Cortex of kidney (tissue), 1 donor: ENCODE measurements at places on chromosomes 1 and 21.

GRCh38 chr21:15856813-15857212 lies 127.0 kb downstream of the USP25 start:
- no peak for DNase-seq

- no peak for DNase-seq
Measured at GRCh38 chr1:207860531-207860930, 50.4 kb downstream of the CD34 start.

DNA sequence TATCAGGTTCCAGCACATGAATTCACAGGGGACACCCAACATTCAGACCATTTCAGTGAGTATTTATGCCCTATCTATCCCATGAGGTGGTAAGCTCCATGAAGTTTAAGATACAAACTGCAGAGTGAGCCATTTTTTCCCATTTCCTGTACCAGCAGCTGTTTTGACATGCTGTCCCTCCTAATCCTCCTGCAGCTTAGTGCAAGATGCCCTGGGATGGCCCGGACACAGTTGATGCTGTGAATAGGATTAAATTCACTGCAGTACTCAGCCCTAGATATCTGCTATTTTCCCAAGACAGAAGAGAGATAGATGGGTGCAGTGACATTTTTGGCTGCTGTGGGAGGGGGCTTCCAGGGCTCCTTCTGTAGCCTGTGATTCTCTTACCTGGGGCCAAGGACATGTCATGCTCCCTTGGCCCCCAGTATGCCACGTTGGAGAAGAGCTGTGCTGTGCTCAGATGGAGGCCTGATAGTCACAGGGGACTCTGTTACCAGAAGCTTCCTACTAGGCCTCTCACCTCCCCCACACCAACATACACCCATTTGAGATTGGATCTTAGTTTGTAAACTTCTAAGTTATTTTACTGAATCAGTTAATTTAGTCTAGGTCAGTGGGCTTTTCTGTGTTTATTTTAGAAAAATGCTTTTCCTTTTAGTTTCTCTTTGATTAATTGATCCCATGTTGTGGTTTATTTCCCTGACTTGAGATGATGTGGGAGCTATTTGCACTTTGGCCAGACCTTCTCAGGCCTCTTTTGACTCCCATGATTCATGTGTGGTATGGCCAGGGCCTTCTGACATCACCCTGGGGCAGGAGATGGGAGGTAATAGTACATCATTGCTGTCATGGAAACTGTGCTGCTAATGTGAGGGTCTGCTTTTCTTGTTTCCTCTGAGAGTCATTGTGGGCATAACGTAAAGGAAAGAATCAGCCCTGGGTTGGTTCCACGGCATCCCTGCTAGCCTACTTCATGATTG lies 92.6 kb downstream of the ST3GAL3 start:
- no peak for DNase-seq

DNA sequence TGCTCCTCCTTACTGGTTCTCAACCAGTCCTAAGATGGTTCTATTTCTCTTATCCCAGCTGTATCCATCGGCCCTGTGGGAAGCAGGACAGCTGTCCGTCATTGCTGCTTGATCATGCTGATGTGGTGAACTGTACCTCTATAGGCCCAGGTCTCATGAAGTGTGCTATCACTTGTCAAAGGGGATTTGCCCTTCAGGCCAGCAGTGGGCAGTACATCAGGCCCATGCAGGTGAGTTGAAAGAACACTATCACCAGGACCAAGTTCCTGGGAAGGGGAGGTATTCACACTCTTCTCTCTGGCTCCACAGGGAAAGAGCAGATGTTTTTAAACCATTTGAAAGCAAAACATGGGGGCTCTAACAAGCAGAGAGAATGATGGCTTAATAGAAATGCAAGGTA lies 302.6 kb downstream of the PAPPA2 start:
- DNase-seq: no peak

- DNase-seq: no peak
Measured at GRCh38 chr1:159122005-159122621, 45.5 kb upstream of the AIM2 start.

DNA sequence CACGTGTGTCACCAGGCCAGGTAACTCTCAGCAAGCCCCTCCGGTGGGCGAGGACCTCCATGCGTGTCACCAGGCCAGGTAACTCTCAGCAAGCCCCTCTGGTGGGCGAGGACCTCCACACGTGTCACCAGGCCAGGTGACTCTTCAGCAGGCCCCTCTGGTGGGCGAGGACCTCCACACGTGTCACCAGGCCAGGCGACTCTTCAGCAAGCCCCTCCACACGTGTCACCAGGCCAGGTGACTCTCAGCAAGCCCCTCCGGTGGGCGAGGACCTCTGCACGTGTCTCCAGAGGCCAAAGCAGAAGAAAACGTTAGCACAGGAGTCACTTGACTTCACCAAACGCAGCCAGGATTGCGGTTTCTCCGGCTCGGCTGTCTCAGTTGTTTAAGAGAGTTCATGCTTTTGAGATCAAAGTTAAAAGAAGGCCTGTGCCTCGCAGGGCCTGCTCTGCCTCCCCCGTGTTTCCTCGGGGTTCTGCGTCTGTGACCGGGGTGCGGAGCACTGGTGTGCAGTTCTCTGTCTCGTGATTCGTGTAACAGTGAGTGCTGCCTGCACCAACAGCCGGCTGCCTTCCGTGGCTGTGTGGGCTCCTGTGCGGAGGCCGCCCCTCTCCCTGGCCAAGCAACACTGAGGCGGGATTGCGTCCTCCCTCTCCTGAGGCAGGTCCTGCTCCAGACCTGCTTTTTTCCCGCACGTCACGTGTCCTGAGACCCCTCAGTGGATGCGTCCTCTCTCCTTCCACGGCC lies 56.6 kb downstream of the PRKCZ start:
- no peak for DNase-seq
